Lower leg skin (tissue), 4 donors: ENCODE measurements at places on chromosomes 6 and 20.

DNA sequence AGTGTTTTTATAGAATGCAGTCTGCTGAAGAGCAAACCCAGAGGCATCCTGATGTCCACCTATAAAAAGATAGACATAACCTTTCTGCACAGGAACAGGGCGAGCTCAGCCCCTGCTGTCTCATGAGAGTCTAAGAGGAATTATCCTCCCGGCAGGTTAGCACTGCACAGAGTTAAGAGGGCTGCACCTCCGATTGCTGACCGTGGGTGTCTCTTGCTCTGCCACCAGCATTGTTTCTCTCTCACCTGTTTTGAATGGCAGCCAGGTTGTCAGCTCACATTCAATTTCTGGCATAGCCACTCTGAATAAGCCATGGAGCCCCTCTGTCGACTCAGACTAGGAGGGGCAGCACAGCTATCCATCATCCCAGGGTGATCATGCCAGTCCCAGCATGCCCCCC is 211.2 kb downstream of the PHACTR1 start:
- no peak for DNase-seq

GRCh38 chr6:46719099-46719498 is 16.1 kb downstream of the PLA2G7 start:
- no peak for DNase-seq

- no peak for DNase-seq
Measured at GRCh38 chr6:48068278-48069251, 42.4 kb downstream of the PTCHD4 start.

GRCh38 chr6:136792095-136792409 is 225 bp downstream of the MAP3K5 start:
- DNase-seq: no peak

DNA sequence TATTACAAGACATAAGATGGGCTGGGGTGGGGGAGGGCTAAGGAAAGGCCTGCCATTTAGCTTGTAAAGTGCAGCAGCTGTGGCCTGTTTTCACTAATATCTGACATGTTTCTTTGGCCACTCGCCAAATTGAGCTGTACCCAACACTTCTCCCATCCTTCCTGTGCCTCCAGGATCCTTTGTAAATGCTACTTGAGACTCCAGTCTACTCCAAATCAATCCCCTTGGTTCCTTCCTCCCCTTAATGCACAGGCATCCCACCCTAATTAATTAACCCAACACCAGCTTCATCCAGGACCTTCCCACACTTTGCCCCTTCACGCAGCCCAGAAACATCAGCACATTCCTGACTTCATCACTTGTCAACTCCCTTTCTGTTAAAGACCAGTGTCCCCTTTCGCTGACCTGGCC is 55.0 kb upstream of the TCF21 start:
- no peak for DNase-seq

DNA sequence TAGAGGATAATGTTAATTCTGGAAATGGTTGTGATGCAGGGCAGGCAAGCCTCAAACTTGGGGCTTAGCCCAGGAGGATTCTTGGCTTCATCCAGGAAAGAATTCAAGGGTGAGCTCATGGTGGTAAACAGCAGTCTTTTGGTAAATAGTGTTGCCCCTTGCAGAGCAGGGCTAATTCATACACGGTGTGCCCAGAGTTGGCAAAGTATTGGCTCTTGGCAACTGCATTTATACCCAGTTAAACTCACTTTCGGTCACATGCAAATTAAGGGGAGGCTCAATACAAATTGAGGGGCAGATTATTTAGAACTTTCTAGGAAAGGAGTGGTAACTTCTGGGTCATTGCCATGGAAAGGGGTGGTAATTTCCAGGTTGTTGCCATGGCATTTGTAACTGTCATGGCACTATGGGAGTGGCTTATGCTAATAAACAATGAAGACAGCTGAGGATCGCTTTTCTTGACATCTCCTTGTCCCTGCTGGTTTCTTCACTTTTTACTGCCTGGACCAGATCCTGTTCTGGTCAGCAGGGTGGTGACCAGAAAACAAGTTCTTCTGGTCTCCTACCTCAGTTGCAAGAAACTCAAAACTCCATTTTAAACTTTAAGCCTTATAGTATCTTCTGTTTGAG is 3.9 kb upstream of the OTOR start:
- no peak for DNase-seq

GRCh38 chr20:8663424-8663823 is 405.5 kb upstream of the PLCB4 start:
- DNase-seq: no peak
